RPMI8226 (cell line): ENCODE measurements at places on chromosomes 7 and 10.

DNA sequence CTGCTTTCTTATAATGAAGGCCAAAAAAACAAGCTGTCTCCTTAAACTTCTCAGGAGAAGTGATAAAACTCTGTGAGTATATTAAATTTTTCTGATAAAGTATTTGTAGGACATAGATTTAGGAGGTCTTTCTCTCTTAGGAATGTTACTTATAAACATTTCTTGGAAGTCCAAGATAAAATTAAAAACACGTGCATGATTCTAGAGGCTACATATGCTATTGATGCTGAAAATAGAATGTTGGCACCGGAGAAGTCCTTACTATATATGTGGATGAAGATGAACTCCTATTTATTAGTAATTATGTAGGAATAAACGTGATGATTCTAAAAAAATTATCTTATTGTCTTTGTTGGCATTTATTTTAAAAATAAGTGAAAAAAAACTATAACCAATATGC, 241.3 kb upstream of the LRRTM3 start:
- DNase-seq, result no peak

- no peak for DNase-seq
These were observed 116.2 kb downstream of the SH3PXD2A start for GRCh38 chr10:103739039-103739764.

DNA sequence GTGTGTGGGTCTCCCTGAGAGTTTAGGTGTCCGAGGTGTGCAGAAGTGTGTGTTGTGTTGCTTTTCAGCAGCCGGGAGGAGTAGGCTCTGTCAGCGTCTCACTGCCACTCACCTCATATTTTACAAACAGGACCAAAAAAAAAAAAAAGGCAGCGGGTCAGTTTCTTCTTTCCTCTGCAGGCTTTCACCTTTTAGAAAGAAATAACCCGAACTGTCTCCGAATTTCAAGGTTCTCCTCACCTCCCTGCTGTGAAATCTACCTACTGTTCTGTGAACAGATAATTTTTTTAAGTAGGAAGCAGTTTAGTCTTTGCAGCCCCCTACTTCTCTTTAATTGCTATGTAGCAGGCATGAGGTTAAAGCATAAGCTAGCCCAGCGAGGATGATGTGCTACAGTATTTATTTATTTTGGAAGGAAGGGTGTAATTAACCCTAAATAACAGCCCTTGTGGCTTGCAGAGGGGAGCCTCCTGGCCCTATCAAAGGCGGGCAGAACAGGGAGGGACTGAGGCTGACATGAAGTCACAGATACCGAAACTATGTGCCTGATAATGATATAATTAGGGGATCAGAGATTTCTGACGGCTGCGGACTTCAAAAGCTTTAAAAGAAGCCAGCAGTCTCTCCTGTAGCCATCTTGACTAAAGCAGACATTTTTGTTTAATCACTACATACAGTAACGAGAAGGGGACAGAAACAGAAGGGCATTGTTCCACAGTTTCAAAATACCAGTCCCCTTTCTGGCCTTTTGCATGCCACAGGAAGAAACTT, 1.6 kb downstream of the BAMBI start:
- peak; percentile 29 for DNase-seq

DNA sequence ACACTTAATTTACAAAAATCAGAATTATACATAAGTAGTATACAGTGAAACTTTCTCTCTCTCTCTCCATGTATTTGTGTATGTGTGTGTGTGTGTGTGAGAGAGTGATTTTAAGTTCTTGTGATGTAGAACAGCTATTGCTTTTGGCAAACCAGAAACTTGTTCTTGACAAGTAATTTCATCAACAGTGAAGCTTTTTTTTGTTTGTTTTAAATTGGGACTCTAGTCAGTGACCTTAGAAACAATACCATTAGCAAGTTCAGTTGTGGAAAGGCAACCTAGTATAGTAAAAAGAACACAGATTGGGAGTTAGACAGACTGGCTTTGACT, 319.1 kb downstream of the PTEN start:
- DNase-seq, result no peak

GRCh38 chr7:27895551-27895950, 155.6 kb downstream of the TAX1BP1 start:
- no peak for DNase-seq

GRCh38 chr10:127908106-127908958, 1.4 kb downstream of the PTPRE start:
- DNase-seq, result no peak

- DNase-seq, result peak; percentile 75
These were observed 60.2 kb downstream of the ZNF277 start for GRCh38 chr7:112266595-112267270.

DNA sequence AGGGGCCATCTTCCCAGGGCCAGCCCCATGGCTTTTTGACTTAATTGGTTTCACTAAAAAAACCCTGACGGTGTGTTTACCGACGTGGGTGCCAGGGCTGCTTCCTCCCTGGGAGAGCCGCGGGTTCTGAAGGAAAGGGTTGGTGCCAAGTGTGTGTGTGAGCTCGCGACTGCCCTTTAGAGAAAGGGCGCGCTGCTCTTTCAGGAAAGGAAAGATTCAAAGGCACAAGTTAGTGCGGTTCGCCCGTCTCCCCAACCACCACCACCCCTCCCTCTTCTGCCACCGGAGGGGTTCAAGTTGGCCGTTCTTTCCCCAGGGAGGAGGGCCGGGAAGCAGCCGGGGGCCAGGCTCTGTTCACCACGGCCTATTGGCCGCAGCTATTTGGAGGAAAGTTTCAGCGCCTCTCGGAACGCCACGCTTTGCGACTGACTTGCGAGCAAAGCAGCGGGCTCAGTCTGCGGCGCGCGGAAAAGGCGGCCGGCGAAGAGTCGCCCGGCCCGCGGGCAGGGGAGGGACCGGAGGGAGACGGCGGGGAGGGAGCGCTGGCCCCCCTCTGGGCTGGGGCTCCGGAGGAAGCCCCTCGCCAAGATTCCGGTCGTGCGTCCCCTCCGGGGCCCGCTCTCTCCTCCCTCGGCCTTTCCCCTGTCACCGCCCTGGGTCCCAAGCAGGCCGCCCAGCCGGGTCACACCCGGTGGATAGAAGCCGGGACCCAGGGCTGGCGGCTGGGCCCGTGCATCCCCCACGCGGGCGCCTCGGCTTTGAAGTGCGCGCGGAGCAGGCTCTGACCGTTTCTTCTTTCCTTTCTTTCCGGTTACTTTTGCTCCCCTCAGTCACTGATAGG, 165.9 kb upstream of the PPP1R3A start:
- DNase-seq, result peak; percentile 91

GRCh38 chr10:12465385-12466136, 116.2 kb downstream of the CAMK1D start:
- no peak for DNase-seq

GRCh38 chr7:26042237-26042636, 109.8 kb upstream of the NFE2L3 start:
- DNase-seq, result no peak

- DNase-seq, result no peak
These were observed 46.0 kb downstream of the CNOT4 start for GRCh38 chr7:135463908-135464307.

DNA sequence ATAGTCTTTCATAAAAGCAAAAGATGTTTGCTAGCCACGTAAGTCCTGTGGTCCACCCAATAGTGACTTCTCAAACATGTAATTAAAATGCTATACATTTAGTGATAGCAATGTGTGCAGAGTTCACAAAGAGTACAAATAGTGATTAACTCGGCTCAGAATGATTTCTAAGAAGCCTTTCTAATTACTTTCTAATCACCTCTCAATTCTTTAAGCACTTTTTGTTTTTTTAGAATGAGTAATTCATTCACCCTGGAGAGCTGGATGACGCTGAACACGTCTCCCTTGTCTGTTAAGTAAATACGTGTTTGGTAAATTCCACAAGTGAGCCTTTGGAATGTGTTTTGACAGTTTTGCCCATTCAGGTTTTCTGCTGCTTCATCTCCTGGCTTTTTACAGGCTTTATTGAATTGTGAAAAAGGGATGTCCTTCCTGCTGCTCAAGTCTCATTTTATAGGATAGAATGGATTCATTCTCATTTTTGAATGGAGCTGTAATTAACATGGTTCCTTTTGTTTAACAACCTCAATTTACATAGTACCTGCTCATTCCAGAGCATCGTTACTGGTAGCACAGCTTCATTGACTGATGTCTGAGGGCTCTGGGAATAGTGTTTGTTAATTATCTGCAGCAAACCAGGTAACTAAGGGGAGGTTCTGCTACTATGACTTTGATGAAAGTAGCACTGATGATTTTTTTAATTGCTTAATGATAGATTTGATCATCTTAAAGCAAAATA, 212.1 kb downstream of the VTI1A start:
- no peak for DNase-seq
